Suppressor macrophage treated with lipopolysaccharide for 4 hours (primary cell): ENCODE measurements at places on chromosomes 1 and 21.

GRCh38 chr1:87250336-87250735 lies 78.3 kb upstream of the LMO4 start:
- no peak for DNase-seq

- no peak for DNase-seq
These were observed 73.7 kb downstream of the LRRC8D start for GRCh38 chr1:89894210-89895201.

DNA sequence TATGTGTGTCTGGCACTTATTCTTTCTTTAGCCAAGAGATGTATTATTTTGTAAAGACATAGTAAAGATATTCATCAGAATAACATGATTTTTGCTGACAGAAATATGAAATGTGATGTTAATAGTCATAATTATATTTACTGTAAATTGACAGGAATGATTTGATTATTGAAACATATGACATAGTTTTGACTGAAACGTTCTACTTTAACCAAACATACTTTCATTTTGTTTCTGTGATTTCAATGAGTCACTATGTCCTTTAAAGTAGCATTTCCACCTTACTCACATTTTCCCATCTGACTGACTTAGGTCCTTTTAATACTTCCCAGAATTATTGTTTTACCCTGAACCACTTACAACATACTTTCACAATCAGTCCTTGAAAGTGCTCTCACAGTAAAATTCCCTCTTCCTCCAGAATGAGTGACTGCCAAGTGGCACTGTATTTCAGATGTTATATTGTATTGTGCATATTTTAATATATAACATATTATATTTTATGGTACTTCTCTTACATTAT lies 437.9 kb downstream of the NCAM2 start:
- DNase-seq: no peak

- DNase-seq: no peak
These were observed 3.1 kb downstream of the TMEM234 start for GRCh38 chr1:32219022-32219421.

- DNase-seq: no peak
These were observed 21.4 kb downstream of the TGFB2 start for GRCh38 chr1:218366322-218367052.

DNA sequence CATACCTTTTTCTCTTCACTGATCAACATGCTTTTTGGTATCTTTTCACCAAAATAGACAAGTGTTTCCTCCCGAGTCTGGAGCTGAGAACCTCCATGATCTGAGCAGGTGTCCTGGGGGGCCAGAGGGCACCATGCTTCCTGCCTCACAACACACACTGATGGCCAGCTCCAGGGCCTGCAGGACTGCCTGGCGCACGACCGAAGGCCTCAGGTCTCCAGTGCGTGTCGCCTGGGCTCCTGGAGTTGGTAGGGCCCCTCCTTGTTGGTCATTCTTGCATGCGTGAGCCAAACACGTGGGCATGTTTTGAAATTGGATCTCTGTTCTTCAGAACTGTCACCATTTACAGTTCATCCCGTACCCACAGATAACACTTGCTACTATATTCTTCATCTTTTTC lies 64.4 kb downstream of the SLC37A1 start:
- DNase-seq: no peak

DNA sequence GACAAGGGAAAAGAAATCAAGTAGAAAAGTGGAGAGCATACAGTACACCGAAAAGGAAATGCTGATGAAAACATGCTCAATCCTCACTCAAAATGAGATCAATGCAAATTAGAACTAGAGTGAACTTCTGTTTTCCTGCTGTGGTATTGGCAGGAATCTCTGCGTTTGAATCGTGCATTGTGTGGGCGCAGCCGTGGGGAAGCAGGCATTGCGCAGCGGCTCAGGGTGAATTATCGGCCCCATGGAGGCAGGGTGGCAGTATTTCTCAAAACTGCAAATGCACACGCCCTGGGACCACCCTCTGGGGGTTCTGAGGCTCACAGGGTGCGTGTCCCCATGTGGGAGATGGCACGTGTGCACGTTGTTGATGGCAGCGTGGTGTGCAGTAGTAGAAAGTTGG lies 140.6 kb downstream of the PEX14 start:
- peak; percentile 7 for DNase-seq

DNA sequence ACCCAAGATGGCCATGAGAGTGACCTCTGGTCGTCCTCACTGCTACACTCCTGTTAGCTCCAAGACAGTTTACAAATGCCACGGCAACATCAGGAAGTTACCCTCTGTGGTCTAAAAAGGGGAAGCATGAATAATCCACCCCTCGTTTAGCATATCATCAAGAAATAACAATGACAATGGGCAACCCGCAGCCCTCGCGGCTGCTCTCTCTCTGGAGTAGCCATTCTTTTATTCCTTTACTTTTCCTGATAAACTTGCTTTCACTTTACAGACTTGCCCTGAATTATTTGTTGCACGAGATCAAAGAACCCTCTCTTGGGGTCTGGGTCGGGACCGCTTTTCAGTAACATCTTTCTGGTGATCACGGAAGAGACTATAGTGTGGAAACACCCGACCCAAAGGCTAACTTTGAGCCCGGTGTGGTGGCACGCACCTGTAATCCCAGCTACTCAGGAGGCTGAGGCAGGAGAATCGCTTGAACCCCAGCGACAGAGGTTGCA lies 19.8 kb upstream of the COX20 start:
- DNase-seq: peak; percentile 82

GRCh38 chr1:48043622-48044021 lies 46.4 kb upstream of the TRABD2B start:
- no peak for DNase-seq

GRCh38 chr1:175504875-175505555 lies 238.4 kb downstream of the TNR start:
- DNase-seq: no peak

- DNase-seq: no peak
These were observed 59.0 kb downstream of the SYT6 start for GRCh38 chr1:114094675-114095074.

DNA sequence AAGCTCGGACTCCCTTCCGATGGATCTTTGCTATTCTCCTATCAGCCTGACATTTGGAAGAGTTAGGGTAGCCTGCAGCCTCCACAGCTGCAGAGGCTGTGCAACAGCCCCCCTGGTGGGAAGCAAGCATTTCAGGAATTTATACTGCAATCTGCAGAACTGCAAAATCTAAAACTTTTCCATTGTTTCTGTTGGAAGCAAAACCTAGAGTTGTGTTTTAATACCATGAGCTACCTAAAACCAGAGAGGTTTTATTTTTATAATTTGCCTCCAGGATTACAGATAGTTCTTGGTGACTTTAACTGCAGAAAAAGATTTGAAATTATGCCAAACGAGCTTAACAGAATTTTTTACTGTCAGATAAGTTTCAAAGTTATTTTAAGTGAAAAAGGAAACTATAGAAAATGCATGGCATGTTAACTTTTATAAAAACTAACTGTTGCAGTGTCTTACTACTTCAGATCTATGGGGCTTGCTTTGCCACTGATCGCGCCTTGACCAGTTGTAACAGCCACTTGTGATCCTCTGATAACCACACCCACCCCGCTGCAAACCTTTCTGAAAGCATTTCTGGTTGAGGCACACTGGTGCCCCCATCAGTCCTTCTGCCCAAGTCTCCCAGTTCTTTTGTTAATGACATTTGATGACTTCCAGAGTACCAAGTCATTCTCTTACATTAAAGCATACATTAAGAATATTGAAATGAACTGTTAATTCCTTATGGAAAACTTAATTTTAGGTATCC lies 64.8 kb downstream of the PRDM2 start:
- no peak for DNase-seq

DNA sequence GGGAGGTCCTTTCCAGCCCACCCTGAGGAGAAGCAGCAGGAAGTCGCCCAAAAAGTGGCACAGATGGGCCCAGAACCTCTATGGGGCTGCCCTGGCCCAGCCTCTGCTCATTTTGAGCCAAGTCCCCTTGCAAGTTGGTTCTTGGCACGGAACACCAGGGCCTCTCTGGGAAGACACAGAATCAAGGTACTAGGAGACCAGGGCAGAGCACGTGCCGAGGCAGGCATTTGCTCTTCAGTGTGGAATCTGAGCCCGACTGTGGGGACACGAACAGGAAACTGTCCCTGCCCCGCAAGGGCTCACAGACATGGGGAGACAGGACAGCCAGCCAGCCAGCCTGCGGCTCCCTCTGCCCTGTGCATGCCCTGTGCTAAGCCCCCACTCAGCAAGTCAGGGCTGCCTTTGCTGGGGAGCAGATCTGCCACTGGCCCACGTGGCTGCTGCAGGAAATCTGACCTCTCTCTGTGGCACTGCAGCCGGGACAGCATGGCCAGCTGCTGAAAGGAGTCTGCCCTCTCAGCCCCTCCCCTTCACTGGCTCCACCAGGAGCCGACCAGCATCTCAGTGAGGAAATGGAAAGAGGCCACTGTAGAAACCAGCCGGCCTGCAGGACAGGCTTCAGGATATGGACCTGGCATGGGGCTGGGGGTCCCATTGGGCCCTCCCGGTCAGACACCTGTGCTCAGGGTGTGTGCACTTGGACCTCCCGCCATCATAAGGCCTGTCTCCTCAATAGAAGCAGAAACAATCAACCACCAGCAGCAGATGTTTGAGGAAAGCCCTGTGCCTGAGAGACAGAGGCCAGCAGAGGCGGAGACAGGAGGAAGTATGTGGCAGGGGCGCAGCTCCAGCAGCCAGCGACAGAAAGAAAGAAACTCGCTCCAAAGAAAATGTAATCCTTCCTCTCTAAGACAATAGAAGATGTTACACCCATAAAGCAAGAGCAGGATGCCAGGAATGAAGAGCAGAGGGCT lies 3.7 kb downstream of the ARHGEF16 start:
- DNase-seq: no peak

GRCh38 chr1:205678286-205679111 lies 1.8 kb downstream of the SLC45A3 start:
- no peak for DNase-seq

DNA sequence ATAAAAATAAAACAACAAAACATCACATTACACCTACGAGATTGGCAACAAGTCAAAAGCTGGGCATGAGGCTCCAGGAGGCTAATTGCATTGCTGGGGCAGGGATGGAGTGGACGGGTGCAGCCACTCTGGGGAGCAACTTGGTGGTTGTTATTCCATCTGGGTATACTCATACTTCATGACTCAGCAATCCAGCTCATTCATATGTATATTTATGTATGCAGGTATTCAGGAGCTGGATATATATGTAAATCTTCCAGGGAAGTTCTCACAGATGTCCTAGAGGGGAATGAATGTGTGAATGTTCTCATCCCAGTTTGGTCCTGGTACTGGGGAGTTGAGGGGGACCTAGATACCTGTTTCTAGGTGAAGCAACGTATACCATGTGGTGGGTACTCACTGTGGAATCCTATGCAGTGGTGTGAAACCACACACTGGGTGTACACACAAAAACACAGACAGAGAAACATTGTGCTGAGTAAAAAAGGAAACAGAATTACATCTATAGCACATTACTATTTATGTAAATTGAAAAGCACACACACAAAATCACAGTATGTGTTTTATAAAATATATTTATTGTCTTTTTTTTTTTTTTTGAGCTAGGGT lies 79.7 kb upstream of the RAB4A start:
- DNase-seq: no peak

DNA sequence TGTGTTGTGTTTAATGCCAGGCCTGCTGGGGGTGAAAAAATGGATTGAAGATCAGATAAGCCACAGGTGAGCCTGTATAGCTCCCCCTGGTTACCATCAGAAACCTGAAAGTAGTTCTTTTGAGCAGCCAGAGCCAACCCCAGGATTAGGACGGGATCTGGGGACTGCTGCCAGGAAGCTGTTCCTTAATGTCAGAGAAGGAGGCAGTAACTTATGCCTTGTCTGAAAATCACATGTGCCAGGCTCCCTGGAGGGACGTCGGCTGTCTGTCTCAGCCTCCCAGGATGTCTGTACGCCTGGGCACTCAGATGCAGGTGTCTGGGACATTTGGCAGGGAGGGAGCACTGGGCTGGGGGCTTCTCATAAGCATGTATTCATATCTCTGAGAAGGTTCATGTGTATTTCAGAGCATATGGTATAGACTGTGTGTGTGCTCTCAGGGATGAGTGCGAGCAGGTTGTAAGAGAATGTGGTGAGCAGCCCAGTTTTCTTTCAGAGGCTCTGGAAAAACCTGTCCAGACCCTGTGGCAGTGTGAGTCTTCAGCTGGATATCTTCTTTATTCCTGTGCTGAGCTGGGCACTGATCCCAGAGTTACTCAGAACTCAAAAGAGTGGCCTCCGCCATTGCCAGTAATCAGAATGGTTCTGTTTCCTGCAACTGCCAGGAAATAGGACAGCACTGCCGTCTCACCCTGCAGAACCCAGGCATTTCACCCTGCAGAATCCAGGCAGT lies 2.8 kb downstream of the FAM43B start:
- no peak for DNase-seq

GRCh38 chr1:239240736-239241135 lies 145.6 kb upstream of the CHRM3 start:
- DNase-seq: no peak

- no peak for DNase-seq
These were observed 876 bp downstream of the SLAMF8 start for GRCh38 chr1:159827549-159827948.

GRCh38 chr1:166721145-166721544 lies 118.1 kb upstream of the POGK start:
- no peak for DNase-seq

DNA sequence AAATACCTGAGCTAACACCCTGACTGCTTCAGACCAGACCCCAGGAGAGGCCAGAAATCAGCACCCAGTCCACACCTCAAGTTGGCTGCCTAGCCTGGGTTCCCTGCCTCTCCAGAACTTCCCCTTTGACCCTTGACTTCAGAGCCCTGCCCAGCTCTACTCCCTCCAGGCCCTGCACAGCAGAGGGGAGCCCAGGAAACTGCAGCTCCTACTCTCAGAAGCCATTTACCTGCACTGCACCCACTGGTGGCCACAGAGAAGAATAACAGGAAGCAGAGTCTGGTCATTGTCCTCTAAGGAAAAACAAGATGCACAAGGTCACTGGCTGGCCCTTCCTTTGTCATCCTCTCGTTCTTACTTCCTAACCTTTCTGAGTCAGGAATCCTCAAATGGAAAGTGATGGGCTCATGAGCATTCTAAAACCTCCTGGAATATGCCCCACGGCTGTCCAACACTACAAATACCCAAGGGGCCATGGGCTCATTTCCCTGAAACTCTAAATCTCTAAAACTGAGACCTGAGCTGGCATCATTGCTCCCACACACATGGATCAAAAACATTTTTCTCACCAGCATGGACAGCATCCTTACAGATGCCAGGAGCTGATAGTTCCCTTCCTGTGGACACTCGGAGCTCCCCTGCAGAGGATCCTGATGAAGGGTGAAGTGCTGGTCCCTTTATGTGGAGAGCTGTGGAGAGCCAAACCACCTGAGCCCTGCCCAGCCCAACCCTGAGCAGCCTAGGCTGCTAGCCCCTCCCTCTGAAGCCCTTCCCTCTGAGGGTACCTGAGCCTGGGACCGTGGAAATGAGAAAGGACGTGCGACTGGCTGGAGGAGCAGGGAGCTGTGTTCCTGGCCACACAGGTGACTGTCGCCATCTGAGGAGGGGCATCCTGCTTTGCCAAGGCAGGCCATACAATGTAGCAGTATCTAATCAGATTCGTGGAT lies at the start of gene ITLN2:
Gene ITLN2 (minus strand): TSS at position 652 of the 947 bp plus-strand sequence. CDS start 68 bp downstream, at position 584.
- peak; percentile 64 for DNase-seq
